Stimulated activated CD4-positive, alpha-beta T cell treated with anti-CD3 and anti-CD28 coated beads, TNF-alpha, amount 100 ng/mL, for 24 hours (primary cell): ENCODE measurements at places on chromosomes 7 and 10.

DNA sequence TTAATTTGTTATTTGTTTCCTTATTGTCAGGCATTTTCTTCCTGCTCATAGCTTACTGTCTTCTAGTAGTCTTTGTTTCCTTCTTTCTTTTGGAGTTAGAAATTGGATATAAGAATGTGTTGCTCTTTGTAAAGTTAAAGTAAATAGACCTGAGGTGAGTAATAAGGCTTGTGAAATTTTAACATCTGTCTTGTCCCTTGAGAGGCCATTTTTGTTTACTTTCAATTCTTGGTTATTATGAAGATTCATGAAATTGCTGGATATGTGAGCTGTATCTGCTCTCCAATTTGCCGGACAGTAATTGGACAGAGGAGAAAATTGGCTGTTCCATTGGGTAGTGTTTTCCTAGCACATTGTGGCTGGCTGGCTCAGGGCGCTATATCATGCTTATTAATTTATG is 260.7 kb downstream of the EXOC4 start:
- DNase-seq, result no peak

DNA sequence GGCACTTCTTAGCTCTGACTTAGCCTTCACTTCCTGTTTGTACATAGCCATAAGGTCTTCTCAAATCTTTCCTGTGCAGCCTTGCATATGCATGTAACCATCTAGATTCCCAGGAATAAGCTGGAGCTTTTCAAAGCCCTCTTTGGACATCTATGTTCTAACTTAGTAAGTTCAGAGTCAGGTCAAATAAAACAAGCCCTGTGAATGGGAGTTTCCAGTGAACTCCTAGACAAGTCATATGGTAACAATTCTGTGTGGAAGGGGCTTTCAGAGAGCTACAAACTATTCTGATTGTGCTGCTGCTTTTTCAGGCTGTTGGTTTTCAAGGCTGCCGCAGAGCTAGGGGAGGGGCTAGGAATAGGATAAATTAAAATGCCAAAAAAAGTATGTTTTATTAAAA is 208.4 kb upstream of the AKR1E2 start:
- no peak for DNase-seq

DNA sequence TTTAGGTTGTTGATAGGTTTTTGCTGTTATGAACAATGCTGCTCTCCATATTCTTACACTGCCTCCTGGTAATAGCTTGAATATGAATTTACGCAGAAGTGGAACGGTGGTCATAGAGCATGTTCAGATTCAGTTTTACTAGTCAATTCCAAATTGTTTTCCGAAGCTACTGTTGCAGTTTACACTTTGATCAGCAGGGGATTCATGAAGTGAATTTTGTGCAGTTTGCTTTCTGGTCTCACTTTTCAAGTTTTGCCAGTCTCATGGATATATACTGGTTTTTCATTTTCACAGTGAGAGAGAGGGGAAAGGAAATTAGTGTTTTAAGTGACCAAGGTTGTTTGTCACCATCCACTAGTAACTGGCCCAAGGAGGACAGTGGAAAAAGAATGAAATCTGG is 171.3 kb downstream of the PRKCQ start:
- no peak for DNase-seq

- DNase-seq, result no peak
Measured at GRCh38 chr7:139328375-139328774, 12.8 kb upstream of the FMC1 start.

- DNase-seq, result no peak
Measured at GRCh38 chr10:62130948-62131347, 137.7 kb downstream of the RTKN2 start.
